ENCODE measurements at places on chromosomes 11 and 22. TPM values are rescaled to one million over a fixed set of nuclear protein-coding genes. Genes with fewer than 3 reads are reported as not detected.

- no peak for DNase-seq
These were observed 333.6 kb upstream of the NCAM1 start for GRCh38 chr11:112627588-112628045.

DNA sequence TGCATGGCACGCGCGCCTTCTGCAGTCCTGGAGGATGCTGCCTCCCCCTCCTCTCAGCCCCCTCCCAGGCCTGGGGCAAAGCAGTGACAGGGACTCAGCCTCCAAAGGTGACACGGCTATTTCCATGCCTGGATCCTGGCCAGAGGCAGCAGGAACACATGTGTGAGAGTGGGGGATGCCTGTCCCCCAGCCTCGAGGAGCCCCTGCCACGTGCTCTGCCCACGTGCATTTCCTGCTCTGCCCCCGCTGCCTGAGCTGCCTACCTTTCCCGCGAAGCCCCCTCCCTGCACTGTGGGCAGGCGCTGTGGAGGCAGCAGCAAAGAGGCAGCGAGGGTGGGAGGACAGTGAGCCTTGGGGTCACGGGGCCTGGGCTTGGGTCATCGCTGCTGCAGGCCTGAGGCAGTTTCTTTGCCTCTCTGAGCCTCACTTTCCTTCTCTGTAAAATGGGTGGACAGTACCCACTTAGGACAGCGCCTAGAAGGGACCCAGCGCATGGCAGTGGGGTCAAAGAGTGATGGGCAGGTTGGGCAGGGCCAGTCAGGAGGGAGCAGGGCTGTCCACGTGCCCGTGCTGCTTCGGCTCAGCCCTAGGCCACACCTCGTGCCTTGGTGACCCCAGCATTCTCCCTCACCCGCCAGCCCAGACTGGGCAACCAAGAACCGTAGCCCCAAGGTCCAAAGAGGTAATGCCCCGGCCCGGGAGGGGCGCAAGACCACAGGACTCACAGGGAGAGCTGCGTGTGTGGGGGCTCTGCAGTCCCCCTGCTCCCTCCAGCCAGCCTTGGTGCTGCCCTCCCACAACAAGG is 48.6 kb downstream of the FLRT1 start:
- DNase-seq, result no peak

The SHISA8 gene
- not detected for total RNA-seq

The CABP4 gene
- total RNA-seq, result not detected

- peak; percentile 91 for DNase-seq
These were observed 1.4 kb downstream of the PI4KA start for GRCh38 chr22:20857247-20857643.

The RIMBP3B gene
- total RNA-seq, result 0.29 TPM

DNA sequence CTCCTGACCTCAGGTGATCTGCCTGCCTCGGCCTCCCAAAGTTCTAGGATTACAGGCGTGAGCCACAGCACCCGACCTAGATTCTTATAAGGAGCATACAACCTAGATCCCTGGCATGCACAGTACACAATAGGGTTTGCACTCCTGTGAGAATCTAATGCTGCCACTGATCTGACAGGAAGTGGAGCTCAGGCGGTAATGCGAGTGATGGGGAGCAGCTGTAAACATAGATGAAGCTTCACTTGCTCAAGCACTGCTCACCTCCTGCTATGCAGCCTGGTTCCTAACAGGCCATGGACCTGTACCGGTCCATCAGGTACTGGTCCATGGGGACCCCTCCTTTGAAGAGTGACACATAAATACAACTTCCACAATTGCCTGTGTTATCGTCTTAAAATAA is 44.8 kb upstream of the EIF3M start:
- DNase-seq, result no peak

DNA sequence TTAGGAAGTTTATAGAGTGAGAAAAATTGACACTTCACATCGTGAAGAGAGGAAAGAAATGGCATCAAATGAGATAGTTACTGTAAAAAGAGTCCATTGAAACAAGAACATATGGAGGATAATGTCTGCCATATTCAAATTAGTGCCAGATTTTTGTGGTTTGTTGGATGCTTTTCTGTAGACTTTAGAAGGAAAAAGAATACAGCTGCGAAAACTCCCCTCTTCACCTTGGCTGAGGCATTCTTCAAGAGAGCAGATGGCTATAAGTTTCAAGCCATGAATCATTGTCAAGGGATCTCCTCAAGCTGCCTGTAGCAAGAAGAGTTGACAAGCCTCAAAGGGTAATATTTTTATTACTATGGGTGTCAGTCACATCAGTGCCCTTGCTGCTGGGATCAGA is 507.4 kb upstream of the RAG2 start:
- DNase-seq, result no peak

The C11orf97 gene
- not detected for total RNA-seq

The TMPRSS5 gene
- 0.36 TPM for total RNA-seq

DNA sequence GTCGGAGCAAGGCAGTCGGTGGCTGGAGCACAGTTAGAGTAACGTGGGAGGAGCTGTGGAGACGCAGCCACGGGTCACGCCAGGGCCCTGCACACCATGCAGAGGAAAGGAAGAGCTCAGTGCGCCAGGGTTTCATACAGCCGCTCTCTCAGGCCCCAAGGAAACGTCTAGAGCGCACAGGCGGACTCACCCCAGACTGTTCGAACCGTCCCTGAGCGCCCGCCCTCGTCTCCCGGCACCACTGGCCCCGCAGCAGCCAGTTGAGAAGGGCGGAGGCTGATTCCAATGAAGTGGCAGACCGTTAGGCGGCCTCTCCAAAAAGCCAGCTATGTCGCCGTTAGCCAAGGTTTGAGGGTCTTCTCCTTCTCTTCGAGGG is 483 bp upstream of the HYLS1 start:
- DNase-seq, result peak; percentile 65
